ENCODE measurements at places on chromosomes 13 and 19.

DNA sequence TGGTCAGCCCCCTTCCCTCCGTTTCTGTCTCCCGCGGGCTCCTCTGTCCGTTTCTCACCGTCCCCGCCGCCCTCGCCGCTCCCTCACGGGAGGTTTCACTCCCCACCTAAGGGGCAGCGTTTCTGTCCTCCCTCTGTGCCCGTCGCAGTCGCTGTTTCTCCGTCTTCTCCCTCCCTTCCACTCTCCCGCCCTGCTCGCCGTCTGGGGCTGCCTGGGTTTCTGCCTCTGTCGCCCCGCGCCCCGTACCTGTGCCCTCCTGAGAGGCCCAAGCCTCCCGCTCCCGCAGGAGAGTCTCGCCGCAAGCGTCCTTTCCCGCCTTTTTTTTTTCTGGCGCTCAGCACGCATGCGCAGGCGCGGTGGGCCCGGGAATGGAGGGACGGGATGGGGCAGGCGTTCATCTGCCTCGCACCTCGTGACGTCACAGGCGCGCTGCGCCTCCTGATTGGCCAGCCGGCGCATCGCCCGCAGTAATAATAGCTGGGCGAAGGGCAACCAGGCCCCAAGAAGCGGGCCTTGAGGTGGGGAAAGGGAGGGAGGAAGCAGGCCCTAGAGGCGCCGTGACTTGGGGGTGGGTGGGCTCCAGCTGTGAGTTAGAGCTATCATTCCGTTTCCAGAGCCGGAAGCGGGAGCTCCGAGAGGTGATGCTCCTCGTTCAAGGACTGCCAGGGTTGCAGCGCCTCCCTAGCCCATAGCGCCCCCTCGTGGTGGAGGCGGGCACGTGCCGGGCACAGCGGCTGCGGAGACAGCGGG, 15.4 kb downstream of the SSC5D start:
- peak; percentile 86 for DNase-seq

DNA sequence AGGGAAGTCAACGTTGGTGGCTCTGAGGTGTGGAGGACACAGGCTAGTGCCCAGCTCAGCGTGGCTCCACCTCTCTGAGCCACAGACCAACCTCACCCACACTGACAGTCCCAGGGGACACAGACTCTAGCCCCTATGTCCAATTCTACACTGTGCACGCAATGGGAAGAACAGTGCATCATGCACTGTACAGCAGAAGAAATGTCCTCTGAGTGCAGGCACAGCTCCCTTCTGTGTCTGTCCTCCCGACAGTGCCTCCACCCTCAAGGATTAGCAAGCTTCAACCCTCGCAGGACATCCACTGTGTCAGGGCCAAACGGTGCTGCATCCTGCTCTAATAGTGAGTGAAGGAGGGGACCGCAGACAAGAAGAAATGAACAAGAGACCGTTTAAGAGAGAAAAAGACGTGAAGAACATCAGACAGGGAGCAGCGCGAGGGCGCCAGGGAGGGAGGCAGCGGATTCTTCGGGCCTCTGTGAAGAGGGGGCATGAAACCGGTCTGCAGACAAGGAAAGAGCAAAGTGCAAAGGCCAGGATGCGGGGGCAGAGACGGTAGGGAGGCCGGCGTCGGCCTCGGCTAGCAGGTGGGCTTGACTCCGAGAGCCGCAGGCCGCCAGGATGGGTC, 681 bp downstream of the ZNF837 start:
- no peak for DNase-seq

- DNase-seq: no peak
Measured at GRCh38 chr13:85140192-85140591, 659.0 kb downstream of the SLITRK6 start.

DNA sequence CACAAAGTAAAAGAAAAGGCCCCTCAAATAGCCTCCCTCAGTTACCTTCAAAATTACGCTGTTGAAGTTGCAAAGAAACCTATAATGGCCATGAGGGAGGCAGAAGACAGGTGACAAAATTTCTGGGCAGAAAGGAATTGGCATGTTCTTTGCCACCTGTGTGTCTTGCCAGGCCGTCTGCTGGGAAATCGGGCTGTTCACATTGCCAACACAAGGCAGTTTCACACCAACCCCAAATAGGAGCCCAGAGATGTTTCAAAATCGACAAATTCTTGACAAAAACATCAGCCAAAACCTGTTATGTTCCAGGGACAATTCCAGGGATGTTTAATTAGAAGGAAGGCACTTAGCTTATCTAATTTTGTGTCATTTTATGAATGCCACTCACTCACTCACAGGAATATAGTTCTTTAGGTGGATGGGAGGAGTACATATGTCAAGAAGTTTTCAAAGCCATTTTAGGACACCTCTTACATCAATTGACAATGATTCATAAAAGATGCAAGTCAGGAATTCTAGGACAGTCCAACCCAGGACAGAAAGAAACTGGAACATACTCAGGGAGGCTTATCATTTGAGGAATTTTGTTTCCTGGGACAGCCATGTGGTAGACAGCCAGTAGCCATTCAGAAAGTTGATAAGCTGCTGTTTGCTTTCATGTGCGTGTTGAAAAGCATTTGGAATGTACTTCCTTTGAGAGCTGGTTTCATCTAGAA, 164.5 kb downstream of the RGCC start:
- DNase-seq: no peak

GRCh38 chr19:2540646-2541454, 64.9 kb downstream of the GADD45B start:
- no peak for DNase-seq
